Karpas-422 (cell line): ENCODE measurements at places on chromosomes 1 and 21.

DNA sequence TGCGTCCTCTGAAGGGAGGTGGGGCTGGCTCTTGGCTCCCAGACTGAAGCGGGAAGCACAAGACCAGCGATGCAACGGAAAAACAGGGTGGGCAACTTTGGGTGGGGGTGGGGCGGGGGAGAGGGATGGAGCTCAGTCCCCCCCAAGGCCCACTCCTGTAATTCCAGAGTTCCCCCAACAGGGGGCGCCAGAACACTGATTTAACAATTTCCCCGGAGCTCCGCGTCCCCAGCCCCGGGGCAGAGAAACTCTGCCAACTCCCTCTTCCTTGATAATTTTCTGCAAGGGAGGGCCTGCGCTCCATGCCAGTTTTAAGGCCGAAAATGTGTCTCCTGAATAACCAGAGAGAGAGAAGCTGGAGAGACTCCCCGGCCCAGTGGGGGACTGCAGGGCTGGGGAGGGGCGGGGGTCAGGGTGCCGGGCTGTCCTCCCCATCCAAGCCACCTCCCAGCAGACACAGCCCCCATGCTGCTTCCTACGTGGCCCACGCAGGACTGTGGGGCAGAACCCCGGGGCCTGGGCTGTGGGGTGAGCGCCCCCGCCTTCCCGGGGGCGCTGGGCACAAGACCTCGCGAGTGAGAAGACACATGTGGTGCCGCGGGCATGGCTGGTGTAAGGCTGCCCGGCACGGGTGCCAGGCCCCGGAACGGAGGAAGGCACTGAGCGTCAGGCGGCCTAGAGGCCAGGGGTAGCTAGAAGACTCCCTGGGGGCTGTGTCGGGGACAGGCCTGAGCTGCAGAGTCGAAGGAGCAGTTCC lies 51.4 kb downstream of the KIF21B start:
- peak; percentile 80 for DNase-seq

DNA sequence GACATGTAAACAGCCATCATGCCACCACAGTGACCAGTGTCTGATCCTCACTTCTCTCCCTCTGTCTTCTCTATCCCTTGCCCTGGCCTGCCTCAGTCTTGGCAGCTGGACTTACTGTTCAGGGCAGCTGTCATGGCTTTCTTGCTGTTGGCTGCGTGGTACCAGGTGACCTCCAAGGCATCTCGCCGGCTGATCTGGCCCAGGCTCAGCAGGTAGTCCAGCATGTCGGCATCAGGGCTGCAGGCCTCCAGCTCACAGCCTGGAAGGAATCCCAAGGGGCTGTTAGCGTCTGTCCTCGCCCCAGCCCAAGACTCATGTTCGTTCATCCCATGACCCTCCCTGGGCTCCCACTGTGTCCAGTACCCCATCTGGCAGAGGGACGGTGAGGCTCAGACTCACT lies 3.6 kb downstream of the FAM151A start:
- no peak for DNase-seq

DNA sequence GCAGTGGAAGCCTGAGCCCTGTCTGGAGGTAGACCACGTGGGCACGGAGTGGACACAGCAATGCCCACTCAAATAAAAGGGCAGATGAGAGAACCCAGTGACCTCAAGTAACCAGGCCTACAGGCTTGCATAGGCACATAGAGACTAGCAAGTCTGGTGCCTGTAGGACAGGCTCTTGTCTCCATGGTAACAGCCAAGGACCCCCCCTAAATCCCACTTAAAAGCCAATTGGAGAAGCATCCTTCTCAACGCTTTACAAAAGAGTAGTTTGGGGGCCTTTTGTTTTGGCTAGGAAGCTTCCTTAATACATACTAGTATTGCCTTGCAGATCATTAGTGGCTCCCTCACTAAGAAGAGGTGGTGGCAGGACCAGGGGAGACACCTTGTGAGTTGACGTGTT lies 63.9 kb downstream of the VWA5B1 start:
- peak; percentile 25 for DNase-seq

DNA sequence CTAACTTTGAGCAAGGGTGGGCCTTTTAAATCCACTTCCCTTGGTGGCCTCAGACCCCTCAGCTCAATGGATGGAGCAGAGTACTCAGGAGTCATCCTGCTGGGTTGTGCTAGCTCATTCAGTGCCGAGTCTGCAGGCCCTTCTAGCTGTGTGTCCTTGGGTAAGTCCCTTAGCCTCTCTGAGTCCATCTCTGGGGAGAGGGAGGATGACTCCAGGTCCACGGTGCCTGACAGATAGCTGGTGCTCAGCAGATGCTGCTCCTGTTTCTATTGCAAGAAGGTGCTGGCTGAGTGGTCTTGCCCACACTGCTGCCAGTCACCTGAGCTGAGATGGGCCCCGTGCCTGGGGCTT lies 11.0 kb downstream of the LDLRAP1 start:
- DNase-seq, result no peak

DNA sequence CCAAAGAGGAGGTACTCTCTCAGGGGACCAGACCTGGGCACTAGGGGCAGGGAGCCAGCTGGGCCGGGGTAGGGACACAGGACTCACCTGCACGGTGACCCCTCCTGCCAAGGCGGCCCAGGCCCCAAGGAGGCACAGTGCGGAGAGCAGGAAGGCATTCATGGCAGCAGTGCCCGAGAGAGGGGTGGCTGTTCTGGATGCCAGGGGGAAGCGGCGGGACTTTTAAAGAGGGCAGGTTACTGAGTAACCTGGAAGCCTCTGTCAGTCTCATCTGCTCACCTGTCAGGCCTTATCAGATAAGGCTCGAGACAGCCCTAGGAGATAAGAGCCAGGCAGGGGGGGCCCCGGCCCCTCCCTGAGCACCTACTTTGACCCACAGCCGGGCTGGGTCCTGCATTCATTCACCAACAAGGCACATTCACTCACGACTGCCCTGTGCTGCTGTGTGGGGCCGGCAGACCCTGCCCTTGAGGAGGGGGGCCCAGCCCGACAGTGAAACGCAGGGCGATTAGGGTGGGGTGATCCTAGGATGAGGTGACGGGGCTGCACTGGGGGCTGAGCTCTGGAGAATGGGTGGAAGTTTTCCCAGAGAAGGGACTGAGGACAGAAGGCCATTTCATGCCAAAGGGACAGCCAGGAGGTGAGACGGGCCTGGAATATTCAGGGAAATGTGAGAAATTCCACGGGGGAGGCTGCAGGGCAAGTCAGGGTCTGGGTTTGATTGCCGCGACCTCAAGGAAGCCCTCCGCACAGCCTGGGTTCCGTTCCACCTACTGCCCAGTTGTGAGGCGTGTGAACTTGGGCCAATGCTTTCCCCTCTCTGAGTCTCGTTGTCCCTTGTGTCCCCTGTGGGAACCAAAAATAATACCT lies at the start of gene GUCA2A:
TSS of gene GUCA2A (minus strand) at position 195 of the 870 bp plus-strand sequence. CDS start at position 162, 33 bp downstream.
- no peak for DNase-seq

GRCh38 chr1:245383396-245384330 lies 228.9 kb downstream of the KIF26B start:
- no peak for DNase-seq

DNA sequence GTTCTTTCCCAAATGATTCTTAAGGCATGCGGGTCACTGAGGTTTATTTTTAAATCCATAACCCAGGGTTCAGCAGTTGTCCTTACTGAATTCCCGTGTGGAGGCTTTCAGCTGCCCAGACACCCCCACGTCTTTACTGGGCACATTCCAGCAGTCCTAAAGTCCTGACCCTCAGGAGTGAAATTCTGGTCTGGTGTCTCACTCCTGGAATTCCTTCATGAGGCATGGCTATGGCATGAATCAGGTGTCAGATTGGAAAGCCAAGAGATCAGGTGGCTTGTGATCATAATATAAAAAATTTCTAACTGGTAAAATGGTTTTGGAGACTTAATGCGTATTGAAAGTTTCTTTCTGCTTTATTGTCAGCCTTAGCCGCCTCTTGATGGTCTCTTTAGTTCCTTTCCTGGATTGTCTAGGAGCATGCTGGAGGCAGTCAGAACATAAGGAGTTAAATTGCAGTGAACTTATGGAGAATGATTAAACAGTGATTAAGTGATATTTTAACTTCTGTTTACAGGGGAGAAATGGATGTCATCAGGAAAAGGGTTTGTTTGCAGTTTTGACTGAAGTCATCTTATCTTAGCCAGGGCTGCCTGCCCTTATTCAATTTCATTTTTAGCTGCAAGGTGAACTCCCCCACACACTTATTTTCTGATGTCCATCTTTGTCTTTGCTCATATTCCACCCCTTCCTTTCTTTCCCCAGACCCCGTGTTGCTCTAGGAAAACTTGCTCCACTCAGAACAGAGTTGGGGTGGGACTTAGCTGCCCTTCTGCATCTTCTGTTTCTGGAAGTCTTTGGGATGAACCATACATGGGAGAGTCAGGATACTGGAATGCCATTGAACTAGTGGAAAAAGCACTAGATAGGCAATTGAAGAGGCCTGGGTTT lies 25.7 kb upstream of the MACF1 start:
- DNase-seq, result no peak

DNA sequence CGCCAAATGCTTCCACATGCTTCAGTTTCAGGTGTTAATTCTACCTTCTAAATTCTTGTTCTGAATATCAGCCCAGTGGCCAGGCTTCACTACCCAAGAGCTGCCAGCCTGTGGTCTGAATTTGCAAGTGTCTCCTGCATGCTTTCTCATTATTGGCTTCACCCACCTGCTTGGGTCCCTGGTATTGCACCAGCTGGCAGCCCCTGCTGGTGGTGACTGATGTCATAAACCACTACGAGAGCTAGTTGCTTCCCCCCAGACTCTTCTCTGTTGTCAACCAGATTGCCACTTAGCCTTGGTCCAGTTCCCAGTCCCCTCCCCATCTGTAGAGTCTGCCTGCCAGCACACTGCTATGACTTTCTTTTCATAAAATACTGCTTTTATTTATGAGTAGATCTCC lies 197.7 kb upstream of the DUSP10 start:
- peak; percentile 42 for DNase-seq

DNA sequence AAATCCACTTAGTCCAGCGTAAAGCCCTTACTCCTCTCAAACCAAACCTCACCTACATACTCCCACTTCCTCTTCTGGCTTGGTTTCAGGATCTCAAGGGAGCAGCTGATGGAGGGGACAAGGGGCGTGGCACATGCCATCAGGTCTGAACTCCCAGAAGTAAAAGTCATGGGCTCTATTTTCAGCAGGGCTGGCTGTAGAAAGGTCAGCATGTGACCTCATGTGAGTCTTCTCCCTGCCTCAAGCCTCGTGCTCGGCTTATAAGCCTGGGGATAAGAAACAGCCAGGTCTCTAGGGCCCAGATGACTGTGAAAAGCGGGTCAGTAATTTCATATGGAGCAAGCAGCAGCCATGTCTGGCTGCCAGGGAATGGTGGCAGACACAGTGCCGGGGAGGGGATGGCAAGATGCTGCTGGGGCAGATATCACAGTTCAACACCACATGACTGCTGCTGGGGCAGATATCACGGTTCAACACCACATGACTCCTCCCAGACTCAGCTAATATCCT lies 227.9 kb downstream of the KCNH1 start:
- DNase-seq, result peak; percentile 47
